ENCODE measurements at places on chromosomes 3 and 15.

- no peak for DNase-seq
These were observed 30.3 kb downstream of the SYNM start for GRCh38 chr15:99135194-99135593.

DNA sequence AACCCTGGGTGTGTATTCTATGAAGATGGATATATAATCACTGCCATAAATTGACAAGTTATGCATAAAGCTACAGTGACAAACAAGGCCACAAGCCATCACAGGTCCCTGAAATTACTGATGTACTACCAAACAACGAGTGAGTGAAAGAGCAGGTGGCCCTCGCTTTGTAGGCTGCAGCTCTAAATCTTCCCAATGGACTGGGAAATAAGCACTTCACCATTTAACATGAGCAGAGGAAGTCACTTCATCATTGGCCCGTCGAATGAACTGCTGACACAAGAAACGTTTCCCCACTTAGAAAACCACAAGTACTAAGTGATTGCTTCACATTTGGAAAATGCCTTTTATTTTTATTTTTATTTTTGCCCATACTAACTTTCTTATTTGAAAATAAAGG, 218.0 kb downstream of the ZNF385D start:
- no peak for DNase-seq

- DNase-seq = no peak
These were observed 17.7 kb upstream of the CPA3 start for GRCh38 chr3:148847351-148847750.

DNA sequence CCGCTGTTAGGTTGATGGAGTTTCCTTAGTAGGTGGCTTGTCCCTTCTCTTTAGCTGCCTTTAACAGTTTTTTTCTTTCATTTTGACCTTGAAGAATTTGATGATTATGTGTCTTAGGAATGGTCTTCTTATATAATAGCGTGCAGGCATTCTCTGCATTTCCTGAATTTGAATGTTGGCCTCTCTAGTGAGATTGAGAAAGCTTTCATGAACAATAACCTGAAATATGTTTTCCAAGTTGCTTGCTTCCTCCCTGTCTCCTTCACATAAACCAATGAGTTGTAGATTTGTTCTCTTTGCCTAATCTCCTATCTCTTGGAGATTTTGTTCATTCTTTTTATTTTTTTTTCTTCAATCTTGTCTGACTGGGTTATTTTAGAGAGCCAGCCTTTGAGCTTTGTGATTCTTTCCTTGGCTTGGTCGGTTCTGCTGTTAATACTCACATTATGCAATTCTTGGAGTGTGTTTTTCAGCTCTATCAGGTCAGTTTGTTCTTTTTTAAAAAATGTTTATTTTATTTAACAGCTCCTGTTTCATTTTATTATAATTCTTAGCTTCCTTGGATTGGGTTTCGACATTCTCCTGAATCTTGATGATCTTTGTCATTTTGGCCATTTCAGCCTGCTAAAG, 627.9 kb downstream of the SI start:
- DNase-seq = no peak

- DNase-seq = no peak
These were observed 4.4 kb downstream of the HMG20A start for GRCh38 chr15:77425104-77425503.

- no peak for DNase-seq
These were observed 67.6 kb upstream of the HACD2 start for GRCh38 chr3:123652342-123652984.

DNA sequence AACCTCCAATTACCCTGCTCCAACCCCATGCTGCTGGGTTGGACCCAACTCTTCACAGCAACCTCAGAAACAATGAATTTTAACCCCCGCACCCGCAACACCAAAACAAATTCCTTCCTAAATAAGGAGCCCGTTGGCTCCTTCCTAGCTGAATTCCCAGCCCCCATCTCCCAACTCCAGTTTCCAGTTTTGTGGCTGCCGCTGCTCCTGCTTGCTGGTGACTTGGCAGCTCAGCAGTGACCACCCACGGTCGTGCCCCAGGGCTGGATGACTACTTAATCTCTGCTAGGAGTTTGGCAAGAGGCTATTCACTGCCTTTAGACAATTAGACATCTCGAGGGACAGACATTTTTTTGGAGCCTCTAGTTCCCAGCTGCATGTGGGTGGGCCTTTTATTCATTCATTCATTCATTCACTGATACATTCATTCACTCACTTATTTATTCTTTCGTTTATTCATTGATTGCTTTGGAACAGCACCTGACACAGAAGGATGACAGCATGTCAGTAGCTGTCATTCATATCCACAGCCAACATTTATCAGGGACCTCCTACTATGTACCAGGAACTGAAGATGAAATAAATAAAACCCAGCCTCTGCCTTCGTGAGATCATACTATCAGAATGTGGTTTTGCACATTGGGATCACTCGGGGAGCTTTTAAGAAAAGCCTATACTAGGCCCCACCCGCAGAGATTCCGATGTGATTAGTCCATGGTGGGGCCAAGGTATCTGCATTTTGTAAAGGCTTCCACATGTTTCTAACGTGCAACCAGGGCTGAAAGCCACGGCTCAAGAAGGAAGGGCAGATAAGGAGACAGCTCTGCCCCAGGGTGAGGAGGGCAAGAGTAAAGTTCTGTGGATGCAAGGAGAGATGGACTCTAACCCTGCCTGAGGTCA, 256.5 kb downstream of the SHQ1 start:
- no peak for DNase-seq

DNA sequence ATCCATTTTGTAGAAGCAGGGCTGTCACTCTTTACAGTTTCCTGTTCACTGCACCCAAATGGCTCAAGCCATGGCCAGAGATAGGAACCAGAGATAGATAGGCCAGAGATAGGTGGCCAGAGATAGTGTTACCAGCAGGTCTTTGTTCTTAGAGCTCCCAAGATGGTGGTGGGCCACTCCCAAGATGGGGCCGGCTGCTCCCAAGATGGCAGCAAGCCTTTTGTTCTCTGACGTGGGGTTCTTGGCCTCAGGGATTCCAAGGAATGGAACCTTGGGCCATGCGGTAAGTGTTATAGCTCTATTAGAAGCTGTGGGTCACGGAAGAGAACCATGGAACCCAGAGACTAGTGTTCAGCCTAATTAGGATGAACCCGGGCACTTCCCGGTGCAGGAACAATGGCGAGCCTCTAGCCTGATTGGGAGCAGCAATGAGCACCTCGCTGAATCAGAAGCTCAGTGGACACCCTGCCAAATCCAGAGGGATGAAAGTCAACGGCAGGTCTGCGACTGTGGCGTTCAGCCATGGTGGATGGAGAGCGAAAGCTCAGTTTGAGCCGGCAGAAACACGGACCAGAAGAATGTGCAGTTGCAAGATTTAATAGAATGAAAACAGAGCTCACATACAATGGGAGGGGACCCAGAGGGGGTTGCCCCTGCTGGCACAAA, 45.0 kb upstream of the CD96 start:
- no peak for DNase-seq

- no peak for DNase-seq
These were observed 158.9 kb upstream of the LPP start for GRCh38 chr3:187995043-187995400.

DNA sequence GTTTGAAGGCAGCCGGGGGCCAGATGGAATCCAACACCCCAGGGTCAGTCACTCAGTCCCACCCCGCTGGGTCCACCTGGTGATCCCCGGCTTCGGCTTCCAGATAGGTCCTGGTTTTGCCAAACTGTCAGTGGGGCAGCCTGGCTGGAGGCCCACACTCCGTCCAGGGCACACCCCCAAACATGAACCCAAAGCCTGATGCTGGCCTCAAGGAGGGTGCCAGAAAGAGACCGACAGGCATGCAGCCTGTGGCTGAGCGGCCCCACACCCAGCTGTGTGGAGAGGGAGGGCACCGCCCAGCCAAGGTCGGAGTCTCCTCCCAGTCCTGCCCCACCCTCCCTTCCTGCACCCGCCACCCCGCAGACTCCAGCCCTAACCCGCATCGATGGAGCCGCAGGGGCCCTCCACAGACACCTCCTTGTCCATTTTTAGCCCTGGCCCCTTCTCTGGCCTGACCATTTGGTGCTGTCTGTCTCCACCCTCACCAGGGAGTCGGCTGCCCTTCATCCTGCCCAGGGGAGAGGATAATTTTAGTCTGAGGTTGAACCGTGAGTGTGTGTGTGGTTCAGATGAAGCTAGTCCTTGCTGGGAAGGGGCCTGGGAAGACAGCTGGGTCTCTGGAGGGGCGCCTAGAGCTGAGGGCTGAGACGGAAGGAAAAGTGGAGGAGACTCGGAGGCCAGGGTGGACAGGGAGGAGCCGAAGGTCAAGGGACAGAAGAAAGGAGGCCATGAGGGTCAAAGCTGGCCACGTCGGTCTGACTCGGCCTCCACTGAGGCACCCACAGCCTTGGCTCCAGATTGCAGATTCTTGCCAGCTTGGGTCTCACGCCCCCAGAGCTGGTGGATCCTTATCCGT, 23.1 kb downstream of the TNK2 start:
- no peak for DNase-seq

- DNase-seq = no peak
These were observed 12.7 kb upstream of the CCR9 start for GRCh38 chr3:45873638-45874037.

DNA sequence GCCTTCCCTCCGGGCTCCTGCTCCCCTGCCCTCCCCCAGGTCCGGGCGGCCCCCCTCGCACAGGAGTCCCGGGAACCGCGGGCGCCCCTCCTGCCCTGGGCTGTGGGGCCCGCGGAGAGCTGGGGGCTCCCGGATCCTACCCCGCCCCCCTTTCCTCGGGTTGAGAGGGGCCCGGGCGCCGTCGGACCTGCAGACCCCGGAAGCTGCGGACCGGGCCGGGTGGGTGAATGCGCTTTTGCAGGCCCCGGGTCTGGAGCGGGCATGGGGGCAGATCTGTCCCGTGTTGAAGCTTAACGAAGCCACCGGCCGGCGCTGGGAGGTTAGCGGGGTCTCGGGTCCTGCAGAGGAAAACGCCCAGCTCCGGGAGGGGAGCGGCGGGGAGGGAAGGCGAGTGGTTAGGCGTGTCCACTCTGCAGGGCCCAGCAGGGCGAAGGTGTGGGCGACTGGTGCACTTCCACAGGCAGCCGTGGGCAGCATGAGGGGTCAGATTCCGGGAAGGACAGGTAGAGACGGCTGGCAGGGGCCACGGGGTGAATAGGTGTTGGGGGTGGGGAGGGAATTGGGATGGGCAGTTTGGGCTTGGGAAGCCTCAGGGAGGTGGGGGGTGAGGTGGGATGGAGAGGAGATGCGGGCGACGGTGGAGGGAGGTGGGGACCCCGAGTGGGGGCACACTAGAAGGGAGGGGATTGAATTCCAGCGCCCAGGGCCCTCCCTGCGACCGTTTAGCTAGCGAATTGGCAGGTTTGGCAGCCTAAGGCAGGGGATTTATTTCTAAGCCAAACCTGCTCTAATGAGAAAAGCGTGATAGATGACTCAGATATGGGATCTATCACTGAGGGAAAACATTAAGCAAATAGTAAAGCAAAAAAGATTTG, 635 bp downstream of the CD276 start:
- DNase-seq = no peak

Data from activated CD4-positive, CD25-positive, alpha-beta regulatory T cell treated with anti-CD3 and anti-CD28 coated beads, Interleukin-2, amount 50 U/mL, for 16 hours (primary cell).